Astrocyte of the spinal cord (primary cell): ENCODE measurements at places on chromosomes 4 and X.

DNA sequence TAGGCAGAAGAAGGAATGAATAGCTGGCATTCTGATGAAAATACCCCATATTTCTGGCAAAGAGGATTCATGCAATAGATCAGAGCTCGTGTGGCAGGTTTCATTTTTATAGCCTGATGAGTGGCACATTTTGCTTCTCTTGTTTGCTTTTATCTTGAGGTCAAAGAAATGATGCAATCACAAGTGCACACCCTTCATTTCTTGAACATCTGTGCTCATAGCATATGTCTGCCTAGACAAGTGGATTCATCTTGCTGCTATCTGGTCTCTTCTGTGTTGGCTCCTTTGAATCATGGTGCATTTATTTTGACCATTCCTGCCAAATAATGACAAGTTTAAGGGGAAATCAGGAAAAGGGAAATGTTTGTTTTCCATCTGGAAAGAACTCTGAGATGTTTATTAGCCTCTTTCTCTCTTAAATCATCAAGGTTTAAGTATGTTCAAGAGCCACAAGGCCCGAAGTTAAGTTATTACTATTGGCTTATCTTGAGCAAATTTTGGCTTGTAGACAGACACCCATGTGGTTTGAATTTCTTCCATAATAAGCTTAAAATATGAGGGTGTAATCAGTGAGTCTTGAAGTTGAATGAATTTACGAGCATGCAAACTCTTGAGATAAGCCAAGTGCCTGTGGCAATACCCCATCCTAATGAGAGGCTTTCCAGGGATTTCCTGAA lies 59.3 kb upstream of the HS3ST1 start:
- no peak for DNase-seq

GRCh38 chr4:106541253-106541652 lies 172.7 kb upstream of the GIMD1 start:
- peak; percentile 82 for DNase-seq

GRCh38 chr4:56764223-56764622 lies 57.3 kb downstream of the SPINK2 start:
- DNase-seq = no peak

DNA sequence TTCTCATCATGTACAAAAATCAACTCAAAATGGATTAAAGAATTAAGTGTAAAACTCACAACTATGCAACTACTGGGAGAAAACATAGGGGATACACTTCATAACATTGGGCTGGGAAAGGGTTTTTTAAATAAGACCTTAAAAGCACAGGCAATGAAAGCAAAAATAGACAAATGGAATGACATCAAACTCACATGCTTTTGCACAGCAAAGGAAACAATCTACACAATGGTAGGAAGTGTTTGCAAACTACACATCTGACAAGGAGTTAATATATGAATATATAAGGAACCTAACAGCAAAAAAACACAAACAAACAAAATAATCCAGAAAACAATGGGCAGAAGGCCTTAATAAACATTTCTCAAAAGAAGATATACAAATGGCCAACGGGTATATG lies 57.9 kb downstream of the FREM3 start:
- DNase-seq = no peak

GRCh38 chr4:2365913-2366210 lies 52.6 kb downstream of the ZFYVE28 start:
- DNase-seq = no peak

DNA sequence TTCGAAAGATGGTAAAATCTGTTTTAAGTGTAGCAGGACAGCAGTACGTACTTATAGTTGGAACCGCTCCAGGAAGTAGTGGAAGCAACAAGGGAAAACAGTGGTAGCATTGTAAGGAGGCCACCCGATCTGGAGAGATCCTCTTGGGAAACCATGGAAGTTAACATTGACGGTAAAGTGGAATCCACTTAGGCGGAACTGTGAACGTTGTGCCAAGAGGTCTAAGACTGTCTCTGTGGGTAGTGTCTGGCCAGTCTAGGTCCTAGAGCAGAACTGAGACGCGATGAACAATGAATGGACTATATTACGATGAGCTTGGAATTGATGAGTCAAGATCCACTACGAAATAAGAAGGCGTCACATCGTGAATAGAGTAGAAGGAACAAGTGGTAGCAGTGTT lies 124.0 kb downstream of the TENM3 start:
- DNase-seq = no peak

DNA sequence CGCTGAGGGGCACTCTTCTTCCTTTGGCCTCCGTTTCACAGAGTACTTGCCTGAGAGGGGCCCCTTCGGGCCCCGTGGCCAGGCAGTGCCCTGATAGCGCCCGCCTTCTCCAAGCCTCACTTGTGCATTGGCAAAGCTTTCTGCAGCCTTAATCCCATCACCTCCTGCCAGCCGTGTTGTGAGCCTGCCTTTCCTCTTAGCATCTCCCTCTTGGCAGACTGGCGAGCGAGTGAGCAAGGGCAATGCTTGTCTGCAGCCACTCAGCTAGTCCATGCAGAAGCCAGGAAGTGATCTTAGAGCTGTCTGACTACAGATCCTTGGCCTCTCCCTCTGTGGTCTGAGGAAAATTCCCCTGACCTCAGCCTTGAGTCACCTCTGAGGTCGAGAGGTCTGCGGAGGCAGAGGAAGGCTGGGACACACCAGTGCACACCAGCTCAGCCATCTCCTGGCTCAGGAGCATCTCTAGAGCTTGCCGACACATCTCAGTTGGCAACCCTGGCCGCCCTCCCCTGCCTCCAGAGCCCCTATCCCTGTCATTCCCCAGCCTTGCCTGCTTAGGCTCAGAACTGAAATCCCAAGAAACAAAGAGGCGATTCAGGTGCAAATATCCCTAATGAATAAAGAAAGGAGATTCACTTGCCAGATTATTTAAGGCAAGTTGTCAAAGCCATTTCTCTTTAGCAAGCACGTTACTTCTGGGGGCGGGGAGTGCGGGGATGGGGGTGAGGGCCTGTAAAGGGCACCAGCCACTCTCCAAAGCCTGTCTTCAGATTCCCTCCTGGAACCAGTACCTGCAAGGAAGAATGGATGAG lies 143.5 kb upstream of the MAMLD1 start:
- DNase-seq = peak; percentile 34

DNA sequence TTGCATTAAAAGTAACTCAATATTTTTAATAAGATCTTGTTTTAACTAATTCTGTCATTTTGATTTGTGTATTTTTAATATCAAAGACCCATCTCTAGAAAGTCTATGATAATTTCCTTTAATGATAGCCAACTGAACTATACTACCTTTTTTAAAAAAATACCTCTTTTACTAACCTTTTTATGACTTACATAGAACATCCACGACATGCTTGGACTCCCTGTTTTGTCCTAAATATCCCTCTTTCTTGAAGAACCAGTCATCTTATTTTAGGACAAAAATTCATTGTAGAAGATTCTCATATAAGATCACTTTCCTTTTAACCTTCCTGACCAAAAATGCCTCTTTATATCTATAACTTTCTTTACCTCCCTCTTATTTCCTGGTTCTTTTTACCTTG lies 76.8 kb upstream of the GC start:
- peak; percentile 13 for DNase-seq

- no peak for DNase-seq
Measured at GRCh38 chrX:23887451-23887850, 20.3 kb downstream of the APOO start.

DNA sequence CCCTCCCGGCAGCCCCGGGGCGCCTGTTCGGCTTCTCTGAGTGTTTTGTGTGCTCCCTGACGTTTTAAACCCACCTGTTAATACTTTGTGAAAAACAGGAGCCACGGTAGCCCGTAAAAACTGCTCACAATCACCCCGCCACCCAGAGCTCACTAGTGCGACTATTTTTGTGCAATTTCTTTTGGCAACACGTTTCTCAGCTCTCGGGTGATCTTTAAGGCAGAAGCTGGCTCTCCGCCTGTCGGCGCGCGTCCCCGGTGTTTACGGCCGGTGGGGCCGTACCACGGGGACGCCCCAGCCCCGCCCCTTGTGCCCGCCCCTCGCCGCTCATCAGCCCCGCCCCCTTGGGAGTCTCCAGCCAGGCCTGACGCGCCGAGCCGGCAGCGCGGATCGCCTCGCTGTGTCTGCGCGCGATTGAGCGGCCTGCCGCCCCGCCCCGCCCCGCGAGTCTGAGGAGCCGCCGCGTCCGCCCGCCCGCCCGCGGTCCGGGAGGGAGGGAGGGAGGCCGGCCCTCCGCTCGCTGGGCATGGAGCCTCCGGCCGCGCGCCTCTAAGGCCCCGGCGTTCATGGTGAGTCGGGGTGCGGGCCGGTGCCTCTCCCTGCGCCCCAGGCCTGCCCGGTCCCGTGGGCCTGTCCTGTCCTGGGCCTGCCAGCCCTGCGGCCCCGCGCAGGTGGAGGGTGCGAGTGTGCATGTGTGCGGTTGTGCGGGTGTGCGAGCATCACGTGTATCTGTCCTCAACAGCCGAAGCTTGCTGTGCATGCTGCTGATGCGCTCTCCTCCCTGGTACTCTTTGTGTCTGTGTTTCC lies 56.2 kb upstream of the TADA2B start:
- peak; percentile 95 for DNase-seq

GRCh38 chrX:151982222-151982621 lies 7.7 kb upstream of the GABRE start:
- DNase-seq = peak; percentile 82

GRCh38 chr4:152927737-152928136 lies 8.4 kb upstream of the FHDC1 start:
- no peak for DNase-seq

GRCh38 chrX:19789376-19789775 lies 98.0 kb downstream of the SH3KBP1 start:
- no peak for DNase-seq

DNA sequence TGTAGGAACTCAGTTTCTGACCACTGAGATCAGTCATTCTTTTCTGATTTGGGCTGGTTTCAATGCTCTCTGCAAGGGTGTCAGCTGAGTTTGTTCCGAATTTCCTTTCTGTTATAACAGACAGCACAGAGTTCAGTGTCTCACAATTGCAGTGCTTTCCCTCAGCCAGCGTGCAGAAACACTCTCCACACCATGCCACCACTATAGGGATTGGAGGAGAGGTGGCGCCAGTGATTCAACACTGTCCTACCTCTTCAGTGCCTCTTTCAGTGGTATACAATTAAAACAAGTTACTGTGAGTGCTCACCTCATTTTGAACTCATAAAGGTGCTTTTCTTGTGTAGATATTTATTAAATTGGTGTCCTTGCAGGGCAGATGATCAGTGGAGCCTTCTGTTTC lies 413.2 kb upstream of the CXorf51B start:
- DNase-seq = no peak

- DNase-seq = no peak
Measured at GRCh38 chrX:120357186-120357585, 4.7 kb upstream of the ATP1B4 start.

DNA sequence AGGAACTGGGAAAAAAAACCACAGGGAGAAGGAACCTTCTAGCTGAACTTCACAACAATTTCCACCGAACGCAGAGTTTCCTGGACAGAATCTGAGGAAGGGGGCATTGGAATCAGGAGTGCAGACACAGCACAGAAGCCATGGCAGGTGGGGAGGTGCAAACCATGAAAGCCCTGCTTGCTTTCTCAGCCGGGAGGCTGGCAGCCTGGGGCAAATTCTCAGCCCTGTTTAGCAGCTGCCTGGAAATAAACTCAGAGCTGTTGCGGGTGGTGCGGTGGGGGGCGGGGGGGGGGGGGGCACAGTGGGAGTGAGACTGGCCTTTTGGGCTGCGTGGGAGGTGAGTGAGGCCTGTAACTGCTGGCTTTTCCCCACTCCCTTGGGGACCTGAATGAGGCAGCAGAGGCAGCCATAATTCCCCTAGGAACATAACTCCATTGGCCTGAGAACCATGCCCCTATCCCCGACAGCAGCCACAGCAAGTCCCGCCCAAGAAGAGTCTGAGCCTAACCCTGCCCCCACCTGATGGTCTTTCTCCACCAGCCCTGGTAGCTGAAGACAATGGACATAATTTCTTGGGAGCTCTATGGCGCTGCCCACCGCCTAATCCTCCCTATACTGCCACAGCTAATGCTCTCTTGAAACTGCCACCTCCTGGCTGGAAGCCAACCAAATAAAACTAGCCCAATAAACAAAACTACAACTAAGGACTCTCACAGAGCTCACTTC lies 176.3 kb downstream of the FAM13A start:
- no peak for DNase-seq

- peak; percentile 35 for DNase-seq
Measured at GRCh38 chr4:95289028-95289634, 259.6 kb downstream of the UNC5C start.

GRCh38 chr4:48949086-48949485 lies 37.0 kb upstream of the CWH43 start:
- DNase-seq = no peak

DNA sequence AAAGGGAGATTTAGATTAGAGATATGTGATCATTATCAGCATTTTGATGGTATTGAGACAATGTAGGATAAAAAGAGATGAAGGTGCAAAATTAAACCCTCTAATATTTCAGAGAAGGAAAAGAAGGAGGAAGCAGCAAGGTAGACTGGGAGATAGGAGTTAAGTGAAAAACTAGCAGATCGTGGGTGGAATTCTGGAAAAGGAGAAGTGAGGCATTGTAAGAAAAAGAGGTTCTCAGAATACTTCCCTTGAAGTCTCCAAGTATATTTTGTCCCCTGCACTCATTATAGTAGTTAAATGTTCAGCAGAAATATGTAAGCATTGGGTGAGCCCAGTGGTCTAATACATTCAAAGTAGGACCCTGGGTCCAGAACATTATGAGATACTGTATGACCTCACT lies 30.3 kb downstream of the COPS4 start:
- DNase-seq = no peak

- DNase-seq = no peak
Measured at GRCh38 chr4:146960634-146961033, 15.0 kb upstream of the TTC29 start.

DNA sequence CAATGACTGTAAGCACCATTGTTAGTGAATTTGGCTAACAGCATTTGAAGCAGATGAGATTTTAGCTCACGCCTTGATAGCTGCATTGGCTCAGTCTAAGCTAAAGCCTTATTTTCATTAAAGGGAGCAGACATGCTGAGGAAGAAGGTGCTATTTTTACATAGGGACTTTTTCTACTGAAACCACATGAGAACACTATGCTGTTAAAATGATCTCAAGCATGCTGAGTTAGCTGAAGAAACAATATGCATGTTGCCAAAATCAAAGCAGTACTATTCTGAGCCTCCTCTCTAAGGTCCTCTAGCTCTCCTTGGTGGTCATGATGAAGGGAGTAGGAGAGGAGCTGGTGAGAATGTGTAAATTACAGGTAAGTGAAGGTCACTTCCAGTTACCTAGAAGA lies 134.4 kb upstream of the JADE1 start:
- DNase-seq = peak; percentile 47

GRCh38 chr4:53127365-53127764 lies 238.5 kb downstream of the SCFD2 start:
- no peak for DNase-seq

- no peak for DNase-seq
Measured at GRCh38 chr4:73770917-73771316, 30.5 kb downstream of the CXCL8 start.

GRCh38 chr4:107888237-107888636 lies 43.1 kb upstream of the CYP2U1 start:
- no peak for DNase-seq

DNA sequence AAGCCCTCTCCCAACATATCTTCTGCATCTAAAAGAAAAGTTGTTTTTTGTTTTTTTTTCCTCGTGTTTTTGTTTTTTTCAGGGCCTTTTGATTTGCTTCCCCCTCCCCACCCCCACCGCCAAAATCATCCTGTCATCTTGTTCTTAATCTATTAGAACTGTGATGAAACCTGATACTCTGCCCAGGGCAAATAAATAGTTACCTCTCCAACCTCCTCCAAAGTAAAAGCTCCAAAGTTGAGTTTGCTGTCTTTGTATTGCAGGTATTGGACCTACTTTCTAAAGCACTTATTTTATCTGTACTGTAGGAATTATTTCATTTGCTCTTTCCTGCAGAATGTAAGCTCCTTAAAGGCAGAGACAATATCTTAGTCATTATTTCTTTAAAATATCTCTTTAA lies 172.9 kb downstream of the SOWAHB start:
- DNase-seq = no peak

- DNase-seq = no peak
Measured at GRCh38 chrX:100830143-100830542, 10.0 kb downstream of the CSTF2 start.
